Airway epithelial cell (primary cell): ENCODE measurements at places on chromosomes 3 and 15. TPM values are rescaled to one million over a fixed set of nuclear protein-coding genes. Genes with fewer than 3 reads are reported as not detected.

The PLCL2 gene
- 0.46 and 0.85 TPM in 2 replicates for total RNA-seq

The RETNLB gene
- not detected in 2 replicates for total RNA-seq

The CSPG4 gene
- total RNA-seq: 73.2 and 91.5 TPM in 2 replicates

The CYP11A1 gene
- 0.70 TPM in 1 of 2 replicates, not detected in the other for total RNA-seq

The ZBTB20 gene
- 1.5 TPM in 2 replicates for total RNA-seq

The ISLR2 gene
- total RNA-seq: not detected in 2 replicates

The BCHE gene
- total RNA-seq: 0.65 and 0.92 TPM in 2 replicates

The CMTM6 gene
- 69.6 and 114 TPM in 2 replicates for total RNA-seq

The FETUB gene
- 1.2 and 2.8 TPM in 2 replicates for total RNA-seq

The AGBL1 gene
- total RNA-seq: not detected in 2 replicates

The PAQR5 gene
- 1.0 and 4.7 TPM in 2 replicates for total RNA-seq

The NAALADL2 gene
- 0.23 and 0.92 TPM in 2 replicates for total RNA-seq
